NCI-H524 treated with DMSO at 0.1 percent for 48 hours (cell line): ENCODE measurements at places on chromosomes 2 and 18.
A peak's percentile ranks its signal among the peaks of the same experiment; 100 is the strongest.

- no peak for DNase-seq
Measured at GRCh38 chr18:356778-357177, 88.9 kb upstream of the THOC1 start.

- no peak for DNase-seq
Measured at GRCh38 chr18:336713-337112, 68.9 kb upstream of the THOC1 start.

- no peak for DNase-seq
Measured at GRCh38 chr2:157259386-157259785, 1.9 kb downstream of the GALNT5 start.

DNA sequence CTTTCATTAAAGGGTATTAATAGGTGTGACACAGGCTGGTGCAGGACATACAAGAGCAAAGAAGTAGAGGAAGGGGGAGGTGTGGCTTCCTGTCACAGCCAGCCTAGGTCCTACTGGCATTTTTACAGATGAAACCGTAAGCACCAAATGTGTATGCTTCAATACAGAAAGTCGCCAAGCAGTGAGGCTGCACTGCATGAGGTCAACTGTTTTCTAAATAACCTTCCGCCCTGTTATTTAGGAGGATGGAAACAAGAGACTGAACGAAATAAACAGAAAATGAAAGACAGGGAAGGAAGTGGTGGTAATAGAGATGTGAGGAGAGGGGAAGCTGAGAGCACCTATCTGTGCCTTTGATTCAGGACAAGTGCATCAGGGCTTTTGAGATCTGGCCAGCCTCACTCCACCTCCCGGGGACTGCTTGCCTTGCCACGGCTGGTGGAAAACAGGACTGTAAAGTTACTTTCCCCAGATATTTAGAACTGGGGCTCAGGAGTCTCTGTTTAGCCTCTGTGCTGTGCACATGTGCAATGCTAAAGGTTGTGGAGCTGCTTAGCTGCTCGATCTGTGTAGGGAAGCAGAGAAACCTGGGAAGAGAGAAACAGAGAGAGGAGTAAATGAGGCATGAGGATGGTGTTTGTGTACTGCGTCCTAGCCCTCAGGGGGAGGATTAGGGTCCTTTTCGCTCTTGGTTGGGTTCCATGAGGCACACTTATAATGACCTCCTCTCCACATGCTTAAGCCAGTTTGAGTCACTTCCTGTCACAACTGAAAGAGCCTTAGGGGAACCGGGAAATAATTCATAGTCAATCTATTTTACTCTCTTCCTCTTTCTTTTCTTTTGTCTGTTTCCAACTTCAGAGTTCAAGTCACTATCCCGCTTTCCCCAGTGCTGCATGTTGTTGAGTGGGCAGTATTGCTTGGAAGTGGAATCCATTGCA, 62.3 kb upstream of the BOD1L2 start:
- no peak for DNase-seq

DNA sequence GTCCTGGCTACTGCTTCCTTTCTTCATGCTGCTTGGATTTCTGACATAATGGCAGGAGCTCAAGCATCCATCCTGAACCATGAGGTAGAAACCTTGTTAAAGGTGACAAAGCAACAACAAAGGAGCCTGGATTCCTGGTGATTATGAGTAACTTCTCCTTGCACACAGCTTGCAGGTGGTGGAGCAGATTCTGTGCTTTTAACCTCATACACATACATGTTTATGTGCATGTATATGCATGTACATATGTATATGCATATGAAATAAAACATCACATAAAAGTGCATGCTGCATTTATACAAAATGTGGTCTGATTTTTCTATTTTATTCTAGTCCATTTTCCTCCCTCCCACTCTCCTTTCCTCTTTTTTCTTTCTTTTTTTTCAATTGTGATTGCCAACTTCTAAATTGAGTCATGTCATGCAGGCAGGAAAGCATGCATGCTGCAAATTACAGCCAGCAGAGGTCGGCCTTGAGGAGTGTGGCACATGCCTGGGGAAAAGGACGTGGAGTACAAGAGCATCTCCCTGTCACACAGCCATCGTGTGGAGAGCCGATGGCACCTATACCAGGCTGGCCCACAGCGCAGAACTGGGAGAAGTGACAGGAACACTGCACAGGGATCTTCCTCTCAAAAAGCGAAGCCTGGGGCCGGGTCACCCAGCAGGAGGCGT, 17.9 kb downstream of the LCT start:
- no peak for DNase-seq

- DNase-seq, result no peak
Measured at GRCh38 chr2:19580830-19581229, 222.4 kb upstream of the OSR1 start.

GRCh38 chr2:159091381-159091780, 122.9 kb downstream of the TANC1 start:
- no peak for DNase-seq

DNA sequence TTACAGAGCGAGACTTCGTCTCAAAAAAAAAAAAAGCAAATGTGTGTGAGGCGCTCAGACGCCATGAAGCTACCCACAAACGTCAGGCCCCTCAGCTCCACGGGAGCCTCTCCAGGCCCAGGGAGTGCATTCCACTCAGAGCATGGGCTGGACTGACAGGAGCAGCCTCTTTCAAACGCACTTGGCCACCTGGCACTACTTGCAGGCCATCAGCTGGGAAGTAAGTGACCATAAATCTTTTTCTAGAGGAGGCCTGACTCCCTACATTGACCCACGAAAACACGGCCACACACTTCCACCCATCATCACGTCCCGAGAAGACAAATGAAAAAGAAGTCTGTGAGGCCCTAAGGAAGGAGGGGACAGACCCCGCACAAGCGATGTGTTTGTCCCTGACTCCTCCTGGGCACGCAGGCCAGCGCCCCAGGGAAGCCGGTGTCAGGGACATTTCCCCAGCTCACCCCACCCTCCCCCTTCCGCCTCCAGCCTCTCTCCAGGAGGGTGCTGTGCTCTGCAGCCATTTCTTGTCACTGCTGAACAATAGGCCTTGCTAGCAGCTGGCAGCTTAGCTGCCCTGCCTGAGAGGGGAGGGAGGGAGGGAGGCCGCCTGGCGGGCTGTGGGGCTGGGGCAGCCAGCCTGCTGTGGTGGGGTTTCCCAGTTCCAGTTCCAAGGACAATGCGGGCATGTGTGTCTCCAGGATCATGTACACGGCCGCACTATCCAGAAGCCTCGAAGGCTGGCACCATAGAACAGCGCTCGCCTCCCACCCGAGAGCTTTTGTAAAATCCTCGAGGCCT, 26.6 kb downstream of the SERTAD2 start:
- DNase-seq, result peak; percentile 36

- DNase-seq, result no peak
Measured at GRCh38 chr2:28610583-28611201, 114.8 kb downstream of the PLB1 start.

GRCh38 chr2:239546541-239546940, 145.7 kb upstream of the HDAC4 start:
- DNase-seq, result no peak

DNA sequence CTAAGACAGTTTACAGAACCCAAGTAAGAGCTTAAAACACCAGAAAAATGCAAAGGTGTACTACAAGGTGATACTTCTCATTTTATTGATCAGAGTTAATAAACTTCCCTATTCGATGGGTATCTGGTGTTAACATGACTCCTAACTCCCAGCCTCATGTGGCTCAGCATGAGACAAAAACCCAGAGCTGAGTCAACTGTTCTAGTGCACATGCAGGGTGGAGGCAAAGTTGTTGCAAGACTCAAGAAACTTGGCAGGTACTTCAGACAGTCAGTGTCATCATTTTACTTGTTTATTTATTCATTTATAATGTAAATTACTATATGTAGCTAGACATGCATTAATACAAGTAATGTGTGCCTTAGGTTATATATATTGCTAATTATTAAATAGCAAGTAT, 216.6 kb upstream of the DSEL start:
- no peak for DNase-seq

DNA sequence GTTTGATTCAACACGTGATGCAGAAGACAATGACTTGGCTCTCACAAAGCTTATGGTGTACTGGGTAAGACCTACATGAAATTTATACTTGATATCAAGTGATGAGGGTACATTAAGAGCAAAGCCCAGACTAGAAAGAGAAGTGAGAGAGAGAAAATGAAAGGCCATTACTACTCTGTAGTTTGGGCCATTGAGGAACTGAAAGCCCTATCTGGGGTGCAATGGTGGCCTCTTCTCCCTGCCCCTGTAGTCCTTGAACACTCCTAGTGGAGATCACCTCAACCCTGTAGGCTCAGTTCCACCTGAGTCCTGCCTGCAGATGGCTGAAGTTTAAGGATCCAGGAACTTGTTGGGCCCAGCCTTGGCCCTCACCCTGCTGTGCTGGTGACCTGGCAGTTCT, 569.8 kb upstream of the MEX3C start:
- no peak for DNase-seq

DNA sequence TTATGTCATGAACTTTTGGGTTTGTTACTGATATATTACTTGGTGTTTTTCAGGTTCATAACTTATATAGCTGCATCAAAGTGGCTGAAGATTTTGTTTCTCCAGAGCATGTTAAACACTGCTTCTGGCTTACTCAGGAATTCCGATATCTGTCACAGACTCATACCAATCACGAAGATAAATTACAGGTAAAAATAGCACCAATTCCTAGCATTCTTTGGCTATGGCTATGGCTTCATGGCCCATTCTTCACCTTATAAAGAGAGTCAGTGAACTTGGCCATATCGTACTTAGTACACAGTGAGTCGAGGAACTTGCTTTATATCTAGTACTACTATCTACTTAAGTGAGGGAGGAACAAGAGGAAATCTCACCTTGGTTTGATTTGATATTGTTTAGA, 49.9 kb downstream of the KDM3A start:
- no peak for DNase-seq

DNA sequence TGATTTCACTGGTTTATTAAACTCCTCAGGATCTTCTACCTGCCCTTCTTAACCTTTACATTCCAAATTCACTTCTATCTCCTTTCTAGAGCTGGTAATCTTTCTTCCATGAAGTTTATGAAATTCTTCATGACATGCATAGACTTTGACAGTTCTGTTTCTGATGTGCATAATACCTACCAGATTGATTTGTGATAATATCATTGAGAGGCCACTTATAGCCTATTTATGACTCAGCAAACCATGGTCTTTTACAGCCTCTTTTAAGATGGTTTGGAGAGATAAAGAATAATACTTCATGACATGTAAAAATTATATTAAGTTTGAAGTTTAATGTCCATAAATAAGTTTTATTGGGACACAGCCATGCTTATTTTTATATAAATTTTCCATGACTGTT, 14.0 kb downstream of the SCN2A start:
- DNase-seq, result no peak

GRCh38 chr2:161415987-161416707, at the start of gene TBR1:
TSS of gene TBR1 (plus strand) at chr2:161416297. CDS start at chr2:161416411, 114 bp downstream.
- no peak for DNase-seq

GRCh38 chr2:9258953-9259399, 52.4 kb downstream of the ASAP2 start:
- no peak for DNase-seq

GRCh38 chr2:200470230-200470629, 39.6 kb downstream of the KCTD18 start:
- no peak for DNase-seq

GRCh38 chr2:206324869-206325268, 50.4 kb downstream of the ZDBF2 start:
- DNase-seq, result no peak

GRCh38 chr2:138658187-138658894, 121.8 kb downstream of the NXPH2 start:
- DNase-seq, result no peak

GRCh38 chr2:26344581-26345282, 1.2 kb upstream of the SELENOI start:
- DNase-seq, result no peak

- no peak for DNase-seq
Measured at GRCh38 chr2:235500110-235500760, 6.4 kb downstream of the AGAP1 start.

GRCh38 chr2:223366566-223366965, 235.6 kb downstream of the SCG2 start:
- DNase-seq, result no peak

DNA sequence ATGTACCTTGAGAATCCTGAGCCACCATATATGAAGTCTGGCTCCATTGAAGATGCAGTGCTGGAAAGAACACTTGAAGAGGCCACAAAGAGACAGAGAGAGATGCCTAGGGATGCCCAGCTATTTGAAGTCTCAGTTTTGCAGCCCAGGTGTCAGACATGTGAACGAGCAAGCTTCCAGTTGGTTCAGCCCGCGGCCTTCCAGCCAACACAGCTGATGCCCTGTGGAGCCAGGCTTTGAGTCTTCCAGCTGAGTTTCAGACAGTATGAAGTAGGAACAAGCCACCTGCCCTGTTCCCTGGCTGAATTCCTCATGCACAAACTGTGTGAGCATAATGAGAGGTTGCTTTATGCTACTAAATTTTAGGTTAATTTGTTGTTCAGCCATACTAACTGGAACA, 108.8 kb downstream of the SPHKAP start:
- DNase-seq, result no peak

DNA sequence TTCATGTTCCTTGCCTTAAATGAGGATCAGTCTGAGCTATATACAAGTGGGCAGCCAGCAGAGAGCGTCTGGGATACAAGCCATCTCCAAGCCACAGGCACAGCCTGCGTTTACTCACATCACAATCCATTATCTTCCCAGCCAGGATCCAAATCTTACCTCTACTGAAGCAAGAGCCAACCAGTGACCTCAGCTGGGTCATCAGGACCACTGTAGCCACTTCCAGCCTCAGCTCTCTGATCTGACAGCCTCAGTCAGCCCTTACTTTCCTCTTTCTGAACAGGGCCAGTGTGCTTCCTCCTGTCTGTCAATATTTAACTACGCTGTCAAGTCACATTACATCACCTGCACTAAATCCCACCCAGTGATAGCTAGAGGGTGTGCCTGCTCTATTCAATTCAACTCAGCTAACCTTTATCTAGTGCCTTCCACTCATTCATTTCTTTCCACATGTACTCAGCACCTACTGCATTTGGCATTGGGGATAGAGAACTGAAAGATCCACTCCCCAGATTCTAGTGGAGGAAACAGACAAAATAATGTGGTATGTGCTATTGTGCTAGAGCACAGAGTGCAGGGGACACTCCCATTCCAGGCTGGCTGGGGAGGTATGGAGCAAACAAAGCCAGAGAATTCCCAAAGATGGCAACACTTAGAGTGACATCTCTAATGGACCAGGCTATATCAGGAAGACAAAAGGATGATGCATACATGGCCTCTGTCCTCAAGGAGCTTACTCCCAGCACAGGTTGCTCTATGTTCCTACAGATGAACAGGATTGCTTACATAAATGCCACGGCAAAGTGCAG, 146.5 kb downstream of the NCKAP5 start:
- DNase-seq, result no peak
